ENCODE measurements at places on chromosomes 4 and X.

DNA sequence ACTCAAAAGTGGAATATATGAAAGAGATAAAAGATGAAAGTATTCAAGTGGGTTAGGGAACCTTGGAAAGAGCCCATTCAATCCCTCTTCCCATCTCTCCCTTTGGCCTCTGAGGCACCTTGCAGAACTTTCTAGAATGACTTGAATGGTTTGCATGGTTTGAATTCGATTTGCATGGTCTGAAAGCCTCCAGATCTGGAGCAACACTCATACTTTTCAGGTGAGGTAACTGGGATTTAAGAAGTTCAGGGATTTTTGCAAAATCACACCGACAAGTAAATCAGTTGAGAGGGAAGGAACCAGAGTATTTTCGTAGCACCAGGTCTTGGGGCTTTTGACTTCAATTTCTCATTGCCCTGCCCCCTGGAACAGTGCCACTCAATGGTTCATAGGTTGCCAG is 476.0 kb upstream of the FTHL17 start:
- no peak for DNase-seq

GRCh38 chr4:179768996-179769395 is 2326.8 kb upstream of the AGA start:
- no peak for DNase-seq

GRCh38 chr4:5385741-5386311 is 322.5 kb downstream of the EVC2 start:
- DNase-seq = no peak

- no peak for DNase-seq
Observed at GRCh38 chr4:10153161-10153560, 36.6 kb upstream of the WDR1 start.

GRCh38 chr4:71377561-71377960 is 38.7 kb downstream of the SLC4A4 start:
- DNase-seq = no peak

- DNase-seq = no peak
Observed at GRCh38 chrX:7647831-7648230, 195.1 kb upstream of the VCX start.

DNA sequence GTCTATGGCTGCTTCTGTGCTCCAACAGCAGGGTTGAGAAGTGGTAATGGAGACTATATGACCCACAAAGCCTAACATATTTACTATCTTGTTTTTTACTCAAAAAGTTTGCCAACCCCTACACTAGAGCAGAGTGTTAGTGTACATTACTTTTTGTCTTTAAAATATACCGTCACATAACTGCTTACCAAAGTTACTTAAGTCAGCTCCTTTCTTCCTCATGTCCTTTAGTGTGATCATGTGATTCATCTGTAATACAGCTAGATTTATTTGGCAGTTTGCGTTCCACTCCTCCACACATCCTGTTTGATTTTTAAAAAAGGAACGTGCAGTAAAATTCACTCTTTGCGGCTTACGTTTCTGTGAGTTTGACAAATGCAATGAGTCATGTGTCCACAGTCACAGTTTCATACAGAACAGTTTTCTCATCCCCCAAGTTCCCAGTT is 162.4 kb upstream of the GPRIN3 start:
- peak; percentile 18 for DNase-seq

DNA sequence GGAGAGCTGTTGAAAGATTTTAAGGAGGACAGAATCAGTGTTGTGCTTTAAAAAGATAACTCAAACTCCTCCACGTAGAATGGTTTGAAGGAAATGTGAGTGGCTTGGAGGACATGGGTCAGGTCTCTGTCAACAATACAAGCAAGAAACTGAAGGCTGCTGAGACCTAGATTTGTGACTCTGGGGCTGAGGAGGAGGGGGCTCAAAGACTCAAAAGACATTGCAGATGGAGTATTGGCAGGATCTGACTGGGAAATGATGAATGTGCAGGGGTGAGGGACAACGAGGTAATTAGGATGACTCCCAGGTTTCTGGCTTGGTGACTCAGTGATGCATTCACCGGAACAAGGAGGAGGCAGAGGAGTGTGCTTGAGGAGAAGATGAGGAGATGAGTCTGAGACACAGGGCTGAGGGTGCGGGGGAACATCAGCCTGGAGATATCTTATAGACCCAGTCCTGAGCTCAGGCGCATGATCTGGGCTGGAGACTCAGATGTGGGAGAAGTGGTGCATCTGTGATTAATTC is 3.3 kb upstream of the RPS4X start:
- DNase-seq = no peak
